ENCODE measurements at places on chromosomes 2 and 18.
A peak's percentile ranks its signal among the peaks of the same experiment; 100 is the strongest.

DNA sequence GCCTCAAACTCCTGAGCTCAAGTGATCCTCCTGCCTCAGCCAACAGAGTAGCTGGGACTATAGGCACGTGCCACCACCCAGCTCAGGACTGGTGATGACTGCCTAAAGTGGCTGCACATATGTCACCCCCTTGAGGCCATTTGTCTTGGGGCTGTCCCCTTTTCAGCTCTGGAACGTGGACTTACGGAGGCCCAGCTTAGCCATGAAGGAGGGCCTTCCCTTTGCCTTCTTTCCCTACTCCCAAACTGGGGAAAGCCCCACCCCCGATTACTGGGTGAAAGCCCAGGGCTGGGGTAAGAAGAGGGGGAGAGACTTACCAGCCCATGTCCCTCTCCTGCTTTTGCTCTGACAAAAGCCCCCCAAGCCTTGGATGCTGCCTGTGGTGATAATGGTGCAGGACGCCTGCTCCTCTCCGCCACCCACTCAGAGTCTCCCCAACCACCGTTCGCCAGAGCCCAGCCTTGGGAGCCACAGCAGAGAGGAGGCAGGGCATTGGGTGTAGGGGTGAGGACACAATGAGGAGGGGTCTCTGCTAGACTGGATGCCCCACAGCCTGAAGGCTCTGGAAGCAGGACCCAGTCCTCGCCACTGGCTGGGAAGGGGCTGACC, 2.5 kb upstream of the DUSP2 start:
- DNase-seq = no peak

DNA sequence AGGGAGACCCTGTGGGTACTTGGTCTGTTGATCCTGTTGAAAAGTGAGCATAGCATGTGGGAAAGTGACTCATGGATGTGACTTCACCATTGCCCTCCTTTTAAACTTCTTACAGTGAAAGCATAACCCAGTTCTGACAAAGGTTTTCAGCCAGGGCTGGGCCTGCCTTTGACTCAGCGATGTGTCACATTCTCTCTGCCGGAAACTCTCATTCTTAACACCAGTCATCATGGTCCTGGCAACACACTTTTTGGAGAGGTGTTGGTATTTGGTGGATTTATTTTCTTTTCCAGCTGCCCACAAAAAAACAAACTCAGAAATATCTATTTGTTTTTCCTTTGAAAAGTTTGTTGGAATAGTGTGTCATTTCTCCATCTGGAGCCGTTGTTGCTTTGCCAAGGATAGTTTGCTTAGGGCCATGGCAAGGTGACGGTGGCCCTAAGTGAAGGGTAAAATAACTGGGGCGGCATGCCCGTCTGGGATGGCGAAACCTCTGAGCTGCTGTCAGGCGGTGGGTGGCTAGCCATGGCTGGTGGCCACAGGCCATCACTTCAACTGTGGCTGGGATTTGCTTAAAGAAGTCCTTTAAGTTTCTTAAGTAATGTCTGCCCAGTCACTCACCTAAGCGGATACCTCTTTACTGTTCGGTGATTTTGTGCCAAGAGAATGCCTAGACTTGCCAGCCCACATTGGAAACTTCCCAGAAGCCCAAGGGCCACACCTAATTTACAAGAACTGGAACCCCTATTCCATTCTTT, 123.3 kb downstream of the LTBP1 start:
- peak; percentile 51 for DNase-seq

DNA sequence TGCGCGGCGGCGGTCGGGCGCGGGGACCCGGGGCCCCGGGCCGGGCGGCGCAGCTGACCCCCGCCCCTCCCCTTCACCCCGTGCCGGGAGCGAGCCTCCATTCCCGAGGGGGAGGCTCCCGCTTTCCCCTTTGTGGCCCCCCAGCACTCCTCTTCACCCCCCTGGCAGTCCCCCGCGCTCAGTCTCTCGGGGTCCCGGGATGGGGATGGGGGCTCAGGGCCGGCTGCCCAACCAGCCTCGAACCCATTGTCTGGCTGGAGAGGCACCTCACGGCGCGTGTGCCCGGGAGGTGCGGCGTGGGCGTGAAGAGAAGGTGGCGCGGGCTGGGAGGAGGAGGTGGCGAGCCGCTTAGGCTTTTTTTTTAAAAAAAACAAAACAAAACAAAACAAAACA, 748 bp downstream of the FMNL2 start:
- DNase-seq = peak; percentile 48

DNA sequence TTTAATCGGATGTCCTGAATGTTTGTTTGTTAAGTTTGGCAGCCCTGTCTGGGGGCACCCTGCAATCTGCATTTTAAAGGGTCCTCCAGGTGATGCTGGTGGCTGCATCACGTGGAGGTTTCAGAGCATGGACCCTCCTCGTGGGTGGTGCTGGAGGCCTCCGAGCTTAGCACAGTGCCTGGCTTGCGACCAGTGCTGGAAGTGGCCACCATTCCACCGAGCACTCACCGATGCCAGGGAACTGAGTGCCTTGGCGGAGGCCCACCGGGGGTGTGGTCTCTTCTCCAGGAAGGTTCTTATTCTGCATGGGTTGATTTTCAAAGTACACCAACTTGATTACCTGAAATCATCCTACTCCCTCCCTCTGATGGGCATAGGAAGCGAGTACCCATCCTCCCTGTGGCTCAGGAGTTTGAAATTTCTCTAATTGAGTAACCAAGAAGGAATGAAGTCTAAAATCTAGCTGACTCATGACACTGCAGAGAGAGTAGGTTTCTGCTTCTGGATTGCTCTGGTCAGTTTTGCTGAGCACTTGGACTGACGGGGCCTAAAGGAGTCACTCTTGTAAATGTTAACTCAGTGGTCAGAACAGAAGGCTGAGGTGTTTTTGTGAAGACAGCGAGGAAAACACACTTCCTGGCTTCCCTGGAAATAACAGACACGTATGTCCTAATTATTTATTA, 58.1 kb upstream of the SLC66A3 start:
- no peak for DNase-seq

- DNase-seq = peak; percentile 52
Measured at GRCh38 chr2:217625557-217626169, 377.1 kb downstream of the TNS1 start.

- DNase-seq = no peak
Measured at GRCh38 chr18:74513883-74514205, 17.7 kb downstream of the CNDP2 start.

DNA sequence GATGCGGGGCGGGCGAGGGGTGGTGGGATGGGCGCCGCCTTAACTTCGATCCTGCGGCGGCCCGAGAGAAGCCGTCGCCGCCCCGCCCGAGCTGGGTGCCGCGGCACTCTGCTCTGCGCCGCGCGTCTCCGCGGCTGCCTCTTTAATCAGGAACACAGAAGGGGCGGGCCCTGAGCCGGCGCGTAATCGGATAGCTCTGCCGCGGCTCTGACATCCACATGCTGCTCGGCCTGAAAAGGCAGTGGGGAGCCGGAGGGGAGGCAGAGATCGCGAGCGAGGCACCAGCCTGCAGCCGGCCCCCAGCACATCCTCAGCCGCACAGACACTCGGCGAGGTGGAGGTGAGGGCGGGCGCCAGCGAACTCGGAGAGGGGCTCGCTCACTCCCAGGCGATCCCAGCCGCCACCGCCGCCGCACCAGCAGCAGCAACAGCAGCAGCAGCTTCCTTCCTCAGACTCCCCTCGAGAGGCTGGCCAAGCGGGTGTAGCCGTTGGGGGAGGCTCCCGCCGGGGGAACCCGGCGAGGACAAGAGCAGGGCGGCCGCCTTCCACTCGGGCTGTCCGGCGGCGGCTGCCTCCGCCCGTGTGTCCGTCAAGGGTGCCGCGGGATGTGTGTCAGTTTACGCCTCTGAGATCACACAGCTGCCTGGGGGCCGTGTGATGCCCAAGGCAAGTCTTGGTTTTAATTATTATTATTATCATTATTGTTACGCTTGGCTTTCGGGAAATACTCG, at the start of gene NRP2:
NRP2 (plus strand) TSS at position 263 of the 732 bp plus-strand sequence. CDS start 790 bp downstream, outside the sequence.
- DNase-seq = peak; percentile 89

DNA sequence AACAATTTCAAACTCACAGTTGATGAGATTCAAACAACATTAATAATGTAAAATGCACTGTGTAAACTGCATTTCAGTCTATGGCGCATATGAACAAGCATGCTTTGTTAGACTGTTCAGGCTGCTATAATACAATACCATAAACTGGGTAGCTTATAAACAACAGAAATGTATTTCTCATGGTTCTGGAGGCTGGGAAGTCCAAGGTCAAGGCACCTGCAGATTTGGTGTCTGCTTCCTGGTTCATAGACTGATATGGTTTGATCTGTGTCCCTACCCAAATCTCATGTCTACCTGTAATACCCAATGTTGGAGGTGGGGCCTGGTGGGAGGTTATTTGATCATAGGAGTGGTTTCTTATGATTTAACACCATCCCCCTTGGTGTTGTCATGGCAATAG, 148.1 kb upstream of the SERPINE2 start:
- no peak for DNase-seq

GRCh38 chr2:210888035-210888434, 331.6 kb downstream of the CPS1 start:
- DNase-seq = no peak

DNA sequence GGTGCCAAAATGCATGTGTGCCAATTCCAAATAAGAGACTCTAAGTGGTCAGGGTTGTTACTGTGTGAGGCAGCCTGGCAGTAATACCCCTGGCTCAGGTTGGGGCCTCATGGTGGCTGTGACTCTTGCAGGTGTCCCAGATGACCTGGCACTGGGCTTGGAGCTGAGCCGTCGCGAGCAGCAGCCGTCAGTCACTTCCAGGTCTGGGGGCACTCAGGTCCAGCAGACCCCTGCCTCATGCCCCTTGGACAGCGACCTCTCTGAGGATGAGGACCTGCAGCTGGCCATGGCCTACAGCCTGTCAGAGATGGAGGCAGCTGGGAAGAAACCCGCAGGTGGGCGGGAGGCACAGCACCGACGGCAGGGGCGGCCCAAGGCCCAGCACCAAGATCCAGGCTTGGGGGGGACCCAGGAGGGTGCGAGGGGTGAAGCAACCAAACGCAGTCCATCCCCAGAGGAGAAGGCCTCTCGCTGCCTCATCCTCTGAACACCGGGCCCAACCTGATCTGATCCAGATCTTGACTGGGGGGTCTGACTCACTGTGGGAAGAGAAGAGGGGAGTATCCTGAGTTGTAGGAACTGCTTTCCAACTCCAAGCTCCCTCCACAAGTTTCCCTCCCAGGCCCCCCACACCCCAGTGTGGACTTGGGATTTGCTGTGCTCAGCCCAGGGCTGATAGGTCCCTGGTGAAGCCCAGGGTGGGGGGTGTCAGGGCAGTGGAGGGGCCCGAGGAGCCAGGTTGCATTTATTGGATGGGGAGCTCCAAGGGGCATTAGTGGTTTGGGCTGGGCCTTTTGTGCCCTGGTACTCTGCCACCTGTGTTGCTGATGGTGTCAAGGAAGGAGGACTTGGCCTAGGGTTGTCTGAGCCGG, 5.6 kb downstream of the DNAJB2 start:
- no peak for DNase-seq

DNA sequence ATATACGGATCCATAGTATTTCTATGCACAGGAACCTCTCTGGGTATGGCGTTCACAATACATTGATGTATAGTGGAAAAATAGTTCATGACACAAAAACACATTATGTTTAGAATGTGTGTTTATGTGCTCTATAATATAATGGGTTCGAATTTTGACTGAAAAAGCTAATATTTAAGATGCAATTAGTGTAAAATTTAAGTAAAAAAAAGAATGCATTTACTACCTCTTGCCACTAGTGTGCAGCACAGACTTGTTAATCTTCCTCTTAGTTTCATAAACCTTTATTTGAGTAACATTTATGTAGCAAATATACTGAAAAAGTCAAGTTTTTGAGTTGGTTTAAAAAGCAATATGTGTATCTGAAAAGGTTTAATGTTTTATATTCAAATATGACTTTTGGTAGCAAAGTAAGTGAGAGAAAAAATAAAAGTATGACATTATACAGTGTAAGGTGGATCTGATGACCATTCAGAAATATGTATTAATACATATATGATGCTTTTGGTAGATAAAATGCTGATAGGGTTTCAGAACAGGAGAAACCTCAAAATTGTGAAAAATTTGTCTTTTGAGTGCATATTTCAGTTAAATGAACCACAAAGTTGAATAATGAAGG, 49.4 kb downstream of the CCDC102B start:
- no peak for DNase-seq

GRCh38 chr2:46829231-46829995, 86.2 kb downstream of the MCFD2 start:
- DNase-seq = no peak

- no peak for DNase-seq
Measured at GRCh38 chr2:234403074-234403473, 93.8 kb downstream of the ARL4C start.

- no peak for DNase-seq
Measured at GRCh38 chr2:1627628-1628381, 116.5 kb downstream of the PXDN start.

GRCh38 chr2:147405651-147406050, 439.2 kb upstream of the ACVR2A start:
- DNase-seq = no peak

DNA sequence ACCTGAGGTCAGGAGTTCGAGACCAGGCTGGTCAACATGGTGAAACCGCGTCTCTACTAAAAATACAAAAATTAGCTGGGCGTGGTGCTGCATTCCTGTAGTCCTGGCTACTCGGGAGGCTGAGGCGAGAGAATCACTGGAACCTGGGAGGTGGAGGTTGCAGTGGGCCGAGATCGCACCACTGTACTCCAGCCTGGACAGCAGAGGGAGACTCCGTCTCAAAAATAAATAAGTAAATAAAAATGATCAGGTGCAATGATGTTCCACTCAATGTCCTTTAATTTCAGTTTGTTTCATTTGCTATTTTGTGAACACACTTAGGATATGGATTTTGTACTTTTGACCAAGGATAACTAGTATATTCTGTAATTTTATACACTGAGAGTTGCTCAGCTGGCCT, 9.3 kb downstream of the HADHA start:
- no peak for DNase-seq

GRCh38 chr2:26422947-26423629, 21.4 kb downstream of the DRC1 start:
- DNase-seq = no peak

GRCh38 chr2:98432145-98432544, 12.5 kb upstream of the INPP4A start:
- DNase-seq = no peak

GRCh38 chr18:11391661-11392060, 217.7 kb upstream of the SLC35G4 start:
- no peak for DNase-seq

- DNase-seq = no peak
Measured at GRCh38 chr2:44200011-44200410, 31.3 kb downstream of the PPM1B start.

- DNase-seq = no peak
Measured at GRCh38 chr18:75937306-75937705, 509.8 kb upstream of the SMIM21 start.

DNA sequence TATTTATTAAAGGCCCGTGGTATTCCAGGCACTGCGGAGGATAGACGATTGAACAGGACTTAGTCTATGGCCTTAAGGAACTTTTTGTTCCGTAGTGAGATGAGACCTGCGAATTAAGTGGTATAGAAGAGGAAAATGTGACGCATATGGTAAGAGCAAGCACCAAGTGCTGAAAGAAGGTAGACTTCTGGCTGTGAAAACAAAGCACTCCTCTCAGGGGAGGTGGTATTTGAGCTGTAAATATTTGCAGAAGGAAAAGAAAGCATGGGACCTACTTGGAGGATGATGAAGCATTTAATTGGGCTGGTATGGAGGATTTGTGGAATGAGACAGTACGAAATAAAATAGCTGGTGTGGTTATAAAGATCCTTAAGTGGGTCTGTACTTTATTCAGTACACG, 62.5 kb downstream of the GPR39 start:
- DNase-seq = no peak

Measured in uterus (tissue), 4 donors.